ENCODE measurements at places on chromosomes 4 and X. TPM values are rescaled to one million over a fixed set of nuclear protein-coding genes. Genes with fewer than 3 reads are reported as not detected.

- no peak for DNase-seq
Measured at GRCh38 chrX:10709276-10709675, 88.9 kb upstream of the MID1 start.

DNA sequence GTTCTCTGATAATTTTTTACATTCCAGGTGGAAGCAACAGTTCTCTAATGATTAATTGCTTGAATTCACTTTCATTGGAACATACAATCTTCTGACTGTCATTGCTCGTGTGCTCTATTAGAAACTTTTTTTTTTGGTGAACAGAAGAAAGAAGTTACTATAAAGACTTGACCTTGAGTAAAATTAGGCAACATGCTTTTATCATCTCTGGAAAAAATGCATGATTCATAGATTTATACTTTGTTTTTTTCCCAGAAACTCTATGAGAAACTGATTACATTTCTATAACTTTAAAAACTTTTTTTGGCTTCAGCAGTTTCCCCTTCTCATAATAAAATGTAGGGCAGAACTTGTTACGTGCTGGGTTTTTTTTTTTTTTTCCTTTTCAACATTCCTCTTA, 167.6 kb downstream of the ARHGAP10 start:
- no peak for DNase-seq

Gene ARHGEF9
- 16.8 TPM for total RNA-seq

DNA sequence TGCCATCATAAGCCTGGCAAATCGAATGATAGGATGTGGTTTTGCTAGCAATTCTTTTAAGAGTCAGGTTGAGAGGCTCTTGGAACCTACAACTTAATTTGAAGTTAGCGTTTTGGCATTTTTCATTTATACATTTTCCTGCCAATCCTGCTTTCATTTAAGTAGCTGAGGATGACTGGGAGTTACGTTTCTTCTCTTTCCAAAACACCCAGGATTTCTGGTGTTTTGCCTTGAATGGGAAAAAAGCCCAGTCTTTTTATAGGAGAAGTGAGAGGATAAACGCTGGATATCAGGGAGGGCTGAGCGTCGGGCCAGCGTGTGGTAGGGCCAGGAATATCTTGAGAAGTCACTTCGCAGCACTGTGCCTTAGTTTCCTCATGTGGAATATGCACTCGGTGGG, 174.2 kb upstream of the HAND2 start:
- no peak for DNase-seq

Gene FATE1
- not detected for total RNA-seq

Gene EMCN
- not detected for total RNA-seq

DNA sequence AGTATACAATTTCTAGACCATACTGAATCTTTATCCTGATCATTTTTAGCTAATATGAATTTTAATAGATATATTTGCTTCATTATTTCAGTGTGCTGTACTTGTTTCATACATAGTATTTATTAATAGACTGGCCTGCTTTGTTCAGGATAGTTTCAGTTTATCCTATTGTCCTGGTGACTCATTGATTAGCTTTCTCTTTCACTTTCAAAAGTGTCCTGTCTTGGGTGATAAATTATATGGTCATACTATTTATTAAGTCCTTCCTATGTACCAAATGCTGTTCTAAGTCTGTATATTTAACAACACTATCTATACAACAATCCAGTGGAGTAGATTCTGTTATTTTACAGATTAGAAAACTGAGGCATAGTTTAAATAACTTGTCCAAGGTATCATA, 153.8 kb upstream of the RAPGEF2 start:
- no peak for DNase-seq

DNA sequence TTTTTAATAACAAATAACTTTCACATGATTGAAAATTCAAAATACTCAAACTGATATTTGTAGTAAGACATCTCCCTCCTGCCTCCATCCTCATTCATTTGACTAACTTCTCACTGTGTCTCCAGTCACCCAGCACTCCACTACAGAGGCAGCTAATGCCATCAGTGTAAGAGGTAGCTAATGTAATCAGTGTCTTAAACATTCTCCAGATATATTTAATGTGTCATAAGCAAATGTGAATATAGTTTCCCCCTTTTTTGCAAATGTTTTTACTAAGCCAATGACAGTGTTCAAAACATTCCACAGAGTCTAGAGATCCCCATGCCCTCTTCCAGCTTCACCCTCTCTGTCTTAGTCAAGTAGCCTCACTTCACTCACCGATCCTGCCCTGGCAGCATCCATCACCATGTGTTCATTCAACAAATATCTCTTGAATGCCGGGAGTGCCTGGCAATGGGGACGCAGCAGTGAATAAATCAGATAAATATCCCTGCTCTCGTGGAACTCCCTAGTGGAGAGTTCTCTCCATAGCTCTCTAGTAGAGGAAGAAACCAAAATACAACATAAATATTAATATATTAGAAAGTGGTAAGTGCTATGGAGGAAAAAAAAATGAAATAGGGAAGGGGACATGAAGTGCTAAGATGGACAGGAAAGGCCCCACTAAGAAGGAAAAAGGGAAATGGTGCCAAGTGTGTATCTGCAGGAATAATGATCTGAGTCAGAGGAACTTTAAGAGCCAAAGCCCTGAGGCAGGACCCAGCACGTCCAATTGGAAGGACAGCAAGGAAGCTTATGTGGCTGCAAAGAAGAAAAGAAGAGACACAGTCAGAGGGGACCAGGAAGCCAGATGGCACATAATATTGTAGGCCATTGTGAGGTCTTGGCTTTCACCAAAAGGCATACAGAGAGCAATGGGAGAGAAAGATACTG, 18.7 kb downstream of the SCFD2 start:
- DNase-seq, result no peak

Gene XAGE1A
- not detected for total RNA-seq

DNA sequence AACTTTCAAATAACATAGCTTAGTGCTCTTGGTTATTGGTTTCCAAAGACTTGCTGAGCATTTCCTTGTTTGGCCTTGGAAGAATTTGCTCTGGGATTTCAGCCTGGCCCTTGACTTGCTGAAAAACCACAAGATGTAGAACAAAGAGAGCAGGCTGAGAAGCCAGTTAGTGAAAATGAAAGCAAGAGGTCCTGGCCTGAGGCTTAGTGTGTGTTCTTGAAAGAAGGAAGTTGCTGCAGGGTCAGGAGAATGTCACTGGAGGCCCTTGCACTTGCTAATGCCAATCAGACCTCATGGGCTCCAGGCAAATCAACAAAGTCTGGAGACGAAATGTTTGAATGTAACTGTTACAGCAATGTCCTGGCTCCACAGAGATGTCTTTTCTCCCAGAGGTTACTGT, 79.4 kb downstream of the SYNPO2 start:
- DNase-seq, result peak; percentile 79

GRCh38 chrX:109351557-109351956, 130.3 kb downstream of the GUCY2F start:
- DNase-seq, result no peak

Gene CENPI
- total RNA-seq, result 21.2 TPM

GRCh38 chrX:40420899-40421729, 159.7 kb upstream of the ATP6AP2 start:
- DNase-seq, result peak; percentile 58

Gene SLC10A4
- 1.5 TPM for total RNA-seq

DNA sequence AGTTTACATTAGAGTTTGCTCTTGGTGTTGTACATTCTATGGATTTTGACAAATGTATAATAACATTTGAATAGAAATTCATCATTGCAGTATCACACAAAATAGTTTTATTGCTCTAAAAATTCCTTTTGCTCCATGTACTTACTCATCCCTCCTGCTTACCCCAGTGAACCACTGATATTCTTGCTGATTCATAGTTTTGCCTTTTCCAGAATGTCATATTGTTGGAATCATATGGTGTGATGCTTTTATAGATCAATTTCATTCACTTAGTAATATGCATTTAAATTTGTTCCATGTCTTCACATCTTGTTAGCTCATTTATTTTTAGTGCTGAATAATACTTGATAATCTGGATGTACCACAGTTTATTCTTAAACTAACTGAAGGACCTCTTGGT, 1593.2 kb downstream of the C4orf33 start:
- DNase-seq, result no peak

- no peak for DNase-seq
Measured at GRCh38 chr4:2728221-2728620, 27.9 kb downstream of the TNIP2 start.

GRCh38 chr4:8368998-8369397, 71.5 kb downstream of the ACOX3 start:
- no peak for DNase-seq

GRCh38 chrX:143873343-143873742, 10.5 kb upstream of the UBE2NL start:
- DNase-seq, result no peak

DNA sequence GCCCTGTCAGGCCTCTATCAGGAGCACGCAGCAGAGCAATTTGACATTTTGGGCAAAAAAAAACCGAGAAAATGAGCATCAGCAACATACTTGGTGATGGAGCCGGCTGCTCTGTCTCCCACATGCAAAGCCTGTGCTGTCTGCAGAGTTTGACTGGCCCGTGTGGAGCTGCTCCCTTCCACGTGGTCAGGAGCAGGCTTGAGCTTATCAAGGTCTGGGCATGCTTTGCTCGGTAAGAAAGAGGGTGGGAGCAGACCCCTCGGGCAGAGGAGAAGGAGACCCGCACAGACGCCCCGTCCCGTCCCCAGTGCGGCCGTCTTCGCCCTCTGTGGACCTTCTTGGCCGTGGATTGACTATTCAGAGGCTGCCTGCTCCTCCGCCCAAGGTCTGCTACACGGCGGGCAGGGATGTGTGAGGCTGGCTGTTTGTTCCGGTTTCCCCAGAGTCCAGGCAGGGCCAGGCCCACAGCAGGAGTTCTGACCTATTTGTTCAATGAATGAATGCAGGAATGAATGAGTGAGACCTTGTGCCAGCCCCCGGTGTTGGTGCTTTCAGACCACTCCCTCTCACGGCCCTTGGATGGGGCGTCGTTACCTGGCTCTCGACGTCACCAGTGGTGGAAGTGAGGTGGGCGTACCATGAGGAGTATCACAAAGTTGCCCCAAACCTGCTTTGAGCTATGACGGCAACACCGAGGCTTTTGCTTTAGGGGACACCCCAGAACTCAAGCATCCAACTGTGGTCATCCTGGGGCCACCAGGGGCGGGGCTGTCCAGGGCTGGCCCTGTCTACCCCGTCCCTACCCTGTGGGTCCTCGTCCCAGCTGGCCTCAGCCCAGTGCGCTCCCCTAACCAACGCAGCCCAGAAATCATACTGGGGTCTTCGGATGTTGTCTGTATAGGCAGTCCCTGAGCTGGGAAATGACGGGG, 54.7 kb upstream of the ADRA2C start:
- DNase-seq, result no peak

DNA sequence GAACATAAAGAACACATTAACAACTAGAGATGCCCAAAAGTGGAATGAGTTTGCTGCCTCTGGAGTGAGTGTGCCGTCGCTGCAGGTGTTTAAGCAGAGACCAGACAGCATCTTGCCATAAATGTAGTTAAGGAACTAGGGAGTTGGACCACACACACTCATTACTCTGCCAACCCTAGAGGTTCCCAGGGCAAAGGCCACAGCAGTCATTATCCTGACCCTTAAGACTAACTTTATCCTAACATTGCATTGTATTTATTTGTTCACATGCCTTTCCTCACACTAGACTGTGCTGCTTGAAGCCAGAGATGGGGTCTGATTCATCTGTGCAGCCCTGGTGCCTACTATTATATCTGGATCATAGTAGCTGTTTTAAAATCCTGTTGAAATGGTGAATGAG, 16.9 kb upstream of the PLA2G12A start:
- DNase-seq, result no peak

DNA sequence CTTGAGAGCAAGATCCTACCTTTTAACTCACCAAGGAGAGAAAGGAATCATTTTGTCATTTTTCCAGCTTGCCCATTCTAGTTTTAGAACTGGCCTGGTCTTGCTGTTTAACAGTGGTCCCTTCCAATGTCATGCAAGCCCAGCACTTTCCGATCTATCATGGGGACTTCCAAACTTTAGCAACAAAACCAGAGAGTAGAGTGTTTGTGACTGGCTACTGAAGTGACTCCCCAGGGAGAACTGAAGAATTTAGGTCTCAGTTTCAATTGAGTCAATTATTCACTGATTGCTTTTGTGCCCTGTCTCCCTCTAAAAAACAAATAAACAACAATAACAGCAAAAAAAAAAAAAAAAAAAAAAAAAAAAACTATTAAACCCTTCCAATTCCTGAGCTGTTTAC, 108.3 kb downstream of the LHFPL1 start:
- no peak for DNase-seq

DNA sequence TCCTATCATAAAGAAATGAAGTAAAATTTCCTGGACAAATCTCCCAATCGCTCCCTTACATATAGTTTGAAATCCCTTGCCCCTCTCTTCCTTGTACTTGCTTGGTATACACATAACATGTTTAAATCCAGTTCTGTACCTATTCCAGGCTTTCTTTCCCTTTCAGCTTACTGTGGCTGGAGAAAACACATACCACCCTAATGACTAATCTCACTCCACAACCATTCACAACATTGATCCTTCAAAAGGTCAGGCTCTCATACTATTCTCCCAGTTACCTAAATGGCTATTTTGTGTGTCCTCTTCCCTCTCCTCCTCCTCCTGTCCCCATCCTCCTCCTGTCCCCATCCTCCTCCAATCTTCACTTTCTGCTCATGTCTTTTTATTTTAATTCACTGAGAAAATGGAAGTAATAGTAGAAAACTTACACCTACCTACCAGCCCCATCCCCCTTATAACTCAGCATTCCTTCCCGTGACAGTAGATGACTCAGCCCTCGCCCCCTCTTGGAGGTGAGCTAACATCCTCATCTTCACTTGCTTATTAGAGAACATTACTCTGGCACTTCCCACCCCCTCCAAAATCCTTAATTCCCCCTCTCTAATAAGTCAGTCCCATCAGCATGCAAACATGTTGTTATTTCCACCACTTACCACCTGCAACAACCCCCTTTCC, 77.5 kb downstream of the IL15 start:
- DNase-seq, result peak; percentile 63

GRCh38 chr4:16636304-16636703, 262.1 kb downstream of the LDB2 start:
- no peak for DNase-seq

GRCh38 chrX:20974326-20974725, 399.9 kb upstream of the CNKSR2 start:
- DNase-seq, result no peak

Gene UGT8
- 12.4 TPM for total RNA-seq

DNA sequence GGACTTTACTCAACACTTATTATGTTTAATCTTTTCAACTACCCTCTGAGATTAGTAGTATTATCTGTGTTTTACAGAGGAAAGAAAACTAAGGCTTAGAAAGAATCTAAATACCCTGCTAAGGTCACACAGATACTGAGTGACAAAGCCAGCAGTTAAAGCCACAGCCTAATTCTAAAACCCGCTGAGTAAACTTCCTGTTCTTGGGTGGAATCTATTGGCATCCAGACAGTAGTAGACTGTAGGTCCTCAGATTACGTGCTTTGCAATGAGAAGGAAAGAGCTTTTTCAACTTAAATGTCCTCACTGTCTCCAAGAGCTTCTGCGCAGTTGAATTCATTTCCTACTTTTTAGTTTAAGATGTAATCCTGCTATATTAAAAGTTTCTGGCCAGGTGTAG, 126.0 kb downstream of the TENM3 start:
- no peak for DNase-seq

GRCh38 chrX:12881914-12882313, 15.0 kb downstream of the TLR7 start:
- DNase-seq, result no peak

Gene SYN1
- 7.1 TPM for total RNA-seq

GRCh38 chr4:74793757-74794381, 454 bp downstream of the BTC start:
- peak; percentile 93 for DNase-seq

Gene TMEM255A
- total RNA-seq, result 0.35 TPM

- no peak for DNase-seq
Measured at GRCh38 chr4:148141501-148141900, 300.7 kb downstream of the NR3C2 start.

Gene TLR3
- total RNA-seq, result not detected

GRCh38 chr4:16083241-16084191, at the start of gene PROM1:
Gene PROM1, minus strand, starts transcription at chr4:16084023. Its CDS starts 8,117 bp downstream, at chr4:16075906.
- DNase-seq, result peak; percentile 85
